B cell (primary cell): ENCODE measurements at places on chromosomes 12 and 14. TPM values are rescaled to one million over a fixed set of nuclear protein-coding genes. Genes with fewer than 3 reads are reported as not detected.

- no peak for DNase-seq
Measured at GRCh38 chr12:76508128-76508980, 51.2 kb downstream of the OSBPL8 start.

DNA sequence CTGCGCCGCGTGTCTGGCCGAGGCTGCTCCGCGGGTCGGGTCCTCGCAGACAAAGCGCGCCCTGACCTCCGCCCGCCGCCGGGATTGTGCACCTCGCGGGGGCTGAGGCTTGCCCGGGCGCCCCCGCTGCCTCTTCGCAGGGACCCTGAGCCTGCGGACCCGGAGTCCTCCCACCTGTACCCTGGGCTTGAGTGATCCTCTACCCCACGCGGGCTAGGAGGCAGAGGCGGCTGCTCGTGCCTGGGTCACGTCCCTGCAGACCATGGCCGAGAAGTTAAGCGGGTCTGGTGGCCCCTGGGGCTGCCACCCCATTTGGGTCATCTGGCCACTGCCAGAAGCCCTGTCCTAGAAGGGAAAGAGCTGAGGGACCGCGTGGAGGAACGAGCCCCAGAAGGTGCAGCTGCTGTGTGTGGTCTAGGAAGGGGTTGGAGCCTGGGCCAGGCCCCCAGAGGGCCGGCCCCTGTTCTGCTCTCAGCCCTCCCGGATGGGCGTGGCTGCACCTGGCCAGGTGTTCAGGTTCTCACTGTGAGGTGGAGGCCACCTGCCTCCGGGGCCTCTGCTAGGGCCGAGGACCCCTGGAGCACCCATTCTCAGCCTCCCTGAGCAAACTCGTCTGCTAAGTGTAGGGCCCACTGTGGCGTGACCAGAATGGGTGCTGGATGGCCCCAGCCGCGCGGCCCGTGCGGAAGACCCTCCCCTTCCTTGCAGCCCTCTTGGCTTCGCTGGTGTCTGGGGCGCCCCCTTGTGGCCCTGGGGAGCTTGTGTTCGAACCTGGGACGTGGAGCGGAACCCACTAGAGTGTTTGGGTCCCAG lies 49.6 kb downstream of the LRCOL1 start:
- DNase-seq = peak; percentile 88

- no peak for DNase-seq
Measured at GRCh38 chr12:6768990-6769389, 2.8 kb downstream of the PTMS start.

DNA sequence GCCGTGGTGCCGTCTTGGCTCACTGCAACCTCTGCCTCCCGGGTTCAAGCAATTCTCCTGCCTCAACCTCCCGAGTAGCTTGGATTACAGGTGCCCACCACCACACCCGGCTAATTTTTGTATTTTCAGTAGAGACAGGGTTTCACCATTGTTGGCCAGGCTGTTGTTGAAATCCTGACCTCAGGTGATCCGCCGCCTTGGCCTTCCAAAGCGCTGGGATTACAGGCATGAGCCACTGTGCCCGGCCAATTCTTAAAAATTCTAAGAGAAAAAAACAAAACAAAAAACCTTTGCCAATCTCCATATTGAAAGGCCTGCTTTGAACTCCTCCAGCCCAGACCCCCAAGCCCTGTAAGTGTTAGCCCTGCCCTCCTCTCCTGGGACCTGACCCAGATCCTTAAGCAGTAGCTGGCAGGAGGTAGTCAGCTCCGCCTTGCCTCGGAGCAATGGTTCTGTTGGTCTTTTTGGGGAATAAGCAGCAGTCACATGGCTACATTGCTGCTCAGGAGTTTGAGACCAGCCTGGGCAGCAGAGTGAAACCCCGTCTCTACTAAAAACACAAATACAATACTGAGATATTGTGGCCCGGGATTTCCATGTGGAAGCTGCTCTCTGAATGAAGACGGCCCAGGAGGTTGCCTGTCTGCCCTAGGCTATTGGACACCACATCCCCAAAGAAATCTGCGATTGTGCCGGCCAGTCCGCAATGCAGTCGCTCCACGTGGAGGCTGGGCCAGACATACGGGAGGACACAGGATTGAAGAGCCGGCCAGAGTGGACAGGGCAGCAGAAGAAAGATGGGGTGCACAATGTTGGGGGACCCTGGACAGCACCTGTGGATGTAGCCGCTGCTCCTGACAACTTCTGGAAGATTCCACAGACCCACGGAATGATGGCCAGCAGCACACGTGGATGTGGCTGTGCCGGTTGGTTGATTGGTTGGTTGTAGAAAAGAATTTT lies 28.8 kb upstream of the BEGAIN start:
- DNase-seq = no peak

The ST8SIA1 gene
- 0.02 TPM in 1 of 2 replicates, not detected in the other for total RNA-seq

DNA sequence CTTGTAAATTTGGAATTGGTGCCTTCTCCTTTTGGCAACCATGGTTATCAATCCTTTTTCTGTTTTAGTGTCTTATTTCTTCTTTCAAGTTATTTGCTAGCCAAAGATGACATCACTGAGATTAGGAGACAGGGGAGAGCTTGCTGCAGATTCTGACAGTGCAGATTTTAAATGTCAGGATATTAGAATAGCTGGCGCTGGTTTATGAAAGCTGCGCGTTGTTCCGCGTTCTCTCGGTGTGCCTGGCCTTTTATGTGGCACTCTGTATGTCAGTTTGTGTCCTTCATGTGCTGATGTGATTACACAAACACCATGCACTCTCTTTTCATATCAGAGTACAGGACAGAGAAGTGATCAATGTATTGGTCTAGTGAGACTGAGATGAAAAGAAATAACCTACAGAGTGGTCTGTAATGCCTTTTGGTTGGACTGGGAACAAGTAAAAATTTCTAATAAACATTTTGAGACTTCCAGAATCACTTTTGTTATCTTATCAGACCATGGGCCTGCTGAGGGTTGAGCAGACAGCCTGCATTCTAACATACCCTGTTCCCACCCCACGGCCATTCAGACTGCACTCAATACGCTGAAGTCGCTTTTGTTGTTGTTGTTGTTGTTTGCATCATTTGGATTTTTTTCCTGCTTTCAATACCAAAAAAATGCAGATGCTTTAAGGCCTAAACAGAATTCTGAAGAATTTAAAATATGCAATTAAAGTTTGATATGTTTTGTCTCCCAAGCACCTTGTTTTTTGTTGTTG lies 49.7 kb upstream of the TRAF3 start:
- no peak for DNase-seq

DNA sequence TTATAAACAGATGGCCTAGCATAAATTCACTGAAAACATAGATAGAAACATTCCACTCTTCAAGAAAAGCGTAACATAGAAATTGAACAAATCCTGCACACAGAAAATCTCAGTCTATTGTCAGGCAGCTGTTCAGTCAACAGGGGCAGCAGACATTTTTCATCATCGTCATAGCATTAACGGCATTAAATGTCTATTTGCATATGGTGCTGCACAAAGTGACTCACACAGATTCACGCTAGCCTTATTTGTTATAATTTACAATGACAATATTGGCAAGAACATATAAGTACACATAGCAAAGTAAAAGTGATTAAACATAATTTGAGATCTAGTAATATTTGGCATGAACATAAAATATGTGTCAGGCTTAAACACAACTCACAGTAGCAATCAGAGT lies 95.7 kb downstream of the CEP128 start:
- DNase-seq = no peak

The RNASE3 gene
- not detected in 2 replicates for total RNA-seq
